SK-N-SH (cell line): ENCODE measurements at places on chromosomes 7 and 10. TPM values are rescaled to one million over a fixed set of nuclear protein-coding genes. Genes with fewer than 3 reads are reported as not detected.

- DNase-seq: no peak
Observed at GRCh38 chr10:20593649-20594048, 303.5 kb downstream of the NEBL start.

DNA sequence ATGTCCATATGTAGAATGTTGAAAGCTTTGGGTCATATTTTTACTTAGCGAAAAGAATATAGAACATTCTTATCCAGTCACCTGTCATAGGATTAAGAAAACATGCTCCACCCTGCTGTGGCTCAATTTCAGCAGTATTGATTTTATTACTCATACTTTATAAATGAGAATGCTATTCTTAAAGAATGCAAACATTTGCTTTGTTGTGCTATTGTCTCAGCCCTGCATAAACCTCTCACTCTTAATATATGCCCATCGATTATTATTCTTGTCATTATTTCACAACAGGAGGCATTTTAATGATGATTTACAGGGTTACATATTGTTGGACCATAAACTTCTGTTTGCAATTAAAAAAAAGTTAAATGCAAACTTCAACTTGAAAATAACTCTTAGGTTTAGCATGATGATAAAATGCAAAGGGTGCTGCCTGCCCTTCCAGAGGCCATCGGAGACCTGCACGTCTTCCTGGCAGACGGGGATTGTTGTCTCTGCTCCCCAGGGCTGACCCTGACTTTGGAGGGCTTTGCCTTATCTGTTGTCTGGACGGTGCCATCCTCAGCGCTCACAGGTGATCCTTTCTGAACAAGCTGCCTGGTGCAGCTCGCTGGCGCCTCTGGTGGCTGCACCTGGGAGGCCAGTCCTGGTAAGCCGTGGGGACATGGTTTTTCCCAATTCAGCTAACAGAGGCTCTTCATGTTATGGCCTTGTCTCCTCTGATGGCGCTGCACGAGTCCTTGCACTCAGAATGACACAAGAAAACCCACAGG is 50.0 kb upstream of the SHH start:
- no peak for DNase-seq

DNA sequence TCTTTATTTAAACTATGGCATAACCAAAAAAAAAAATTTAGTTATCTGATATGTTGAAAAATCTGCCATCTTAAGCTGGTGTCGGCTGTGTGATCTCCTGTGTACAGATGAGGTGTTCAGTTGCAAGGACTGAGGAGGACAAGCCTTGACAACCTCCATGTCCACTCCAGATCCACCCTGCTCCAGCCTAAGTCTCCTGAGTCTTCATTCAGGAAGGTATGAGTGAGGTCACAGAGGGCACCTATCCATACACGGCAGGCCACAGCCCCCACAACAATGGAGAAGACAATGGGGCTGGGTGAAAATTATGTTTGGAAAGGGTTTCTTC is 16.1 kb downstream of the TARP start:
- DNase-seq: no peak

The PAX4 gene
- not detected in 2 replicates for polyA plus RNA-seq

DNA sequence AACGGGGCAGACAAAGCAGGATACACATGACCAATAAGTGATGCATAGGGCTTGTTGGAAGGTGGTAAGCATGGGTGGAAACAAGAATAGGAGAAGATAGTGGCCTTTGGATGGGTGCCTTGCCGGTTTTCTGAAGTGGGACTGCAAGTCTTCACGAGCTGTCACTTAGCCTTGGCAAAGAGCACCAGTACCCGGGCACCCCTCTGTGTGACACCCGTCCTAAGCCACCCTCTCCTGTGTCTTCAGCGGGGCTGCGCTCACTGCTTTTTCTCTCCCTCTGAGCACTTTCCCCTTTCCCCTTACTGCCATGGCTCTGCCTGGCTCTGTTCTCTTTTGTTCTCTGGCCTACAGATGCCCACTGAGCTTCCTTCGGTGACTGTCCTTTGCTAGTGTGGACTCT is 399.7 kb upstream of the MKI67 start:
- DNase-seq: no peak

DNA sequence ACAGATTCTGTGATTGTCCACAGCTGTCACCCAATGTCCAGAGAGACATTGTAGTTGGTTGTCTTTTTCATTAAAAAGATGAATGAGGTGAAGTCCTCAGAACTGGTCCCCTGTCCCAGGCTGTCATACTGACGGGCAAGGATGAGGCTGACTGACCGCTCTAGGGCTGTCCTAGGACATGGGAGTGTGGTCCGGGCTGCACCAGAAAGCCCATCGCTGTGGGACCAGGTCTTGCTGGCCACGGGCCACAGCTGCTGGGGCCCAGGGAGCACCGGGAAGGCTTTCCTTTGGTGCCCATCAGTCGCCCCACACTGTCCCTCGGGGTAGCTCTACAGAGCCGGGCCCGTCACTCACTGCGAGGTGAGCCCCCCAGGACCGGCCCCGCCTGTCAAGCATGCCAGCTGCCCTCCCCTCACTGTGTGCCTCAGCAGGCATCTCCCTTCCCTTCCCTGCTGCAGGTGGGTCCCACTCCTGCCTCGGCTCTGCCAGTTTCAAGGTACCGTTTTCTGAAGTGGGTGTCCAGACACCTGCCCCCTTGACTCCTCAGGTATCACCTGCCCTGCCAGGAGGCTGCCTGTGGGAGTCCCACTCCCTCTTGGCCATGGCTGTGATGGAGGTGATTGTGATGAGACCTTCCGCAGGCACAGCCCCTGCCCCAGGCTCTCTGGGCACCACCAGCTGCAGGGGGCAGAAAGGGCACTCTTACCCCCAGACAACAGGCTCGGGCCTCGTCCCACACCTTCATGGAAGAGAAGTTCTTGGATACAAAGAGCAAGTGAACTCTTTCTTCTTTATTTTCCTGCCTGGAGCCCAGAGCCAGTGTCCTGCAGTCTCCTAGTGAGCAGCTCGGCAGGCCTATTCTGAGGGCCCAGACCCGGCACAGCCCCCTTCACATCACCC is 21.7 kb downstream of the LRRC27 start:
- no peak for DNase-seq

DNA sequence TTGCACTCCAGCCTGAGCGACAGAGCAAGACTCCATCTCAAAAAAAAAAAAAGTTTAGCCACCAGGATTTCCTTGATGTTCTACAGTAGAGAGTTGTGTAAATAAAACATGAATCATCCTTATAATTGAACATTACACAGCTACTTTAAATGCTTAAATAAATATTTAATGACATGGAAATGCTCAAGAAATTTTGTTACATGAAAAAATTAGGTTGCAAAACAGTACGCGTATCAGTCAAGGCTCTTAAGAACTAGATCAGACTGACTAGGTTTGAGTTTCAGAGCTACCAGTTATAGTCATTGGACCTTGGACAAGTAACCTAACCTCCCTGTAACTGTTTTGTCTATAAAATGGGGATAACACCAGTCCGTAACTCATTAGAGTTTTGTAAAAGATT is 38.7 kb upstream of the GSAP start:
- no peak for DNase-seq

The PLPP4 gene
- polyA plus RNA-seq: 27.9 and 30.3 TPM in 2 replicates

The LIPN gene
- polyA plus RNA-seq: not detected in 2 replicates

The GSDME gene
- polyA plus RNA-seq: 109 and 127 TPM in 2 replicates

The TMEM236 gene
- 0.02 TPM in 1 of 2 replicates, not detected in the other for polyA plus RNA-seq

DNA sequence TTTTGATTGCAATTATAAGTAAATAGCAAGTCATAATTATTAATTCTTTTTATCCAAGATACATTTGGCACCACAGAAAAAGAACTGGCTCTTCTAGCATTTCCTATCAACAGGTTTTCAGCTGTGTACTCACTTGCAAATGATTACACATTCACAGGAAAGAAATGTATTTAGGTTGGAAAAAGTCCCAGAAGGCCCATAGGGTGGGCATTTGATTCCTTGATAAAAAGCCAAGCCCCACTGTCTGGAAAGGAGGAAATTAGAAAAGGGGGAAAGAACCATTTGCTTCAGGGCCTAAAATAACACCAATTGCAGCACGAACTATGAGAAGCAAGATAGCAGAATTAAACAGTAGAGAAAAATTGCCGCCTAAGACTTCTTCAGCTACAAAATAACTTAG is 80.8 kb upstream of the COL1A2 start:
- DNase-seq: no peak
